Activated T-cell treated with anti-CD3 and anti-CD28 coated beads, Interleukin-2, amount 50 U/mL, for 24 hours (primary cell): ENCODE measurements at places on chromosomes 16 and 17.

DNA sequence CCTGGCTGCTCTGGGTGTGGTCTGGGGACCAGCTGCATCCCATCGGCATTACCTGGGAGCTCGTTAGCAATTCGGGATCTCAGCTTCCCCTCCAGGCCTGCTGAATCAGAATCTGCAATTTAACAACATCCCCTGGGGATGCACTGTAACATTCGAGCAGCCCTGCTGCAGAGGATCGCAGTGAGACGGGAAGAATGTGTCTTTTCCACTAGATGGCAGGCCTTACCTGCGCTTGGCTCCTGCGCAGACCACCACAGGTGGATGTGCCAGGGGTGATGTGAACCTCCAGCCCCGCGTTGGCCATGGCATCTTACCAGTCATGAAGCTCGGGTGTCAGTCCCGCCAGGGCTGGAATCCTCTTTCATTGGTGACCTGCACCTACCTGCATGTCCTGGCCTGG is 209.9 kb downstream of the PRKCB start:
- no peak overlapping the region for H3K4me3 ChIP-seq
- H3K27me3 ChIP-seq = no peaks in the 10 kb centered on the region
- DNase-seq = no peak
- peaks cover 51% of the 10 kb centered on the region for H3K36me3 ChIP-seq

GRCh38 chr16:24478401-24478800 is 61.0 kb upstream of the RBBP6 start:
- H3K4me3 ChIP-seq = no peak overlapping the region
- no peaks in the 10 kb centered on the region for H3K4me1 ChIP-seq
- H3K36me3 ChIP-seq = no peaks in the 10 kb centered on the region

DNA sequence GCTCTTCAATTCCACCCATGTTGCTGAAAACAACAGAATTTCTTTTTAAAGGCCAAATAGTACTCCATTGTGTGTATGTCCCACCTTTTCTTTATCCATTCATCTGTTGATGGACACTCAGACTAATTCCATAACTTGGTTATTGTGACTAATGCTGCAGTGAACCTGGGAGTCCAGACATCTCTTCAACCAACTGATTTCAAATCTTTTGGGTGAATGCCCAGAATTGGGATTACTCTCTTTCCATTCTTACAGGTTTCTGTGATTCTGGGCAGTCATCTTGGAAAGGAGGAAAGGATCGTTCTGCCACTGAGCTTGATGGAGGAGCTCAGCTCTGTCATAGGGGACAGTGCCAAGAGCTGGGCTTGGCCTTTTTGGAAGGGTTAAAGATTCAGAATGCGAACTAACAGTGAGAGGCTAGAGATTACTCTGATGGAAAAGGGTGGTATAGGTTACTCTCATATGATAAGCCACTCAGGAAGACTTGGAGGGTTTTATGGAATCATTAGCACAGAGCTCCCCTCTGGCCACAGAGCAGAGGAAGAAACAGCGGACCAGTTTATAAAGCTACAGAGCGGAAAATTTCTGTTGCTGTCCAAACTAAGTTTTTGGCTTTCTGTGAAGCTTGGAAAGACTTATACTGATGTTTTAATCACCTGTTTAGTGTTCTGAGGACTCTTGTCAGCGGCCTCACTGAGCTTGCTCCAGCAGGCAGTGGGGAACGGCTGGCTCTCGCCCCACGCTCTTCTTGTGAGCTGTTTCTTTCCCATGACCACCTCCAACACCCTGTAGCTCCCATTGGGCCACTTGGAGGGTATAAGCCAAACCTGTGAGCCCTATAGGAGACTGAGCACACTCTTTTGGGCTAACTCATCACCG is 48.3 kb downstream of the HIC1 start:
- peaks cover 31% of the 10 kb centered on the region for H3K36me3 ChIP-seq
- no peak for DNase-seq
- H3K27me3 ChIP-seq = no peaks in the 10 kb centered on the region
- peaks cover 36% of the 10 kb centered on the region for H3K4me1 ChIP-seq

DNA sequence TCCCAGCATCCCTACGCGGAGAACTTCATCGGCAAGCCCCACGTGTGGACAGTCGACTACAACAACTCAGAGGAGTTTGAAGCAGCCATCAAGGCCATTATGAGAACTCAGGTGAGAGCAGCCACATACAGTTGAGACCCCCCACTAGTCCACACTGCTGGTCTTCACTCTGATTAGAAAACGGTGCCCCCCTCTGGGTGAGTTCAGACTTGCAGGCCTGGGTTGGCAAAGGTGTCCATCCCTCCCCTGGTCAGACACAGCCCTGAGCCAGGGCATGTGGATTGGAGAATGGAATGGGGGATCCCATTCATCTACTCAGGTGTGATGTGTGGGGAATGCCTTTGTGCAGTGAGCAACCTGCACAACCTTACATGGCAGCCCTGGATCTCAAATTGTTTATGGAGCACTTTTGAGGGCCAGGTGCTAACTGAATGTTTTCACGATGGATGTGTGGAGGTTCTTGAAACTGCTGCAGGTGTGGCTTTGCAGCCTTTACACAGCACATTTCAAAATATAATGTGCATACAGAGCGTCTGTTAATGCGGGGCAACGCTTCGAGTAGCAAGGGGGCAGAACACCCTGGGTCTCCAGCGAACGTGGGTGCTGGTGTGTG is 72.6 kb downstream of the MGAT5B start:
- no peak for DNase-seq
- no peaks in the 10 kb centered on the region for H3K4me1 ChIP-seq
- no peaks in the 10 kb centered on the region for H3K27me3 ChIP-seq
- H3K4me3 ChIP-seq = no peak overlapping the region
- H3K36me3 ChIP-seq = no peaks in the 10 kb centered on the region

- no peak overlapping the region for H3K4me3 ChIP-seq
- H3K36me3 ChIP-seq = no peaks in the 10 kb centered on the region
- no peak overlapping the region for H3K27ac ChIP-seq
- H3K4me1 ChIP-seq = no peaks in the 10 kb centered on the region
Measured at GRCh38 chr16:65641762-65642289, 520.0 kb upstream of the CDH11 start.

DNA sequence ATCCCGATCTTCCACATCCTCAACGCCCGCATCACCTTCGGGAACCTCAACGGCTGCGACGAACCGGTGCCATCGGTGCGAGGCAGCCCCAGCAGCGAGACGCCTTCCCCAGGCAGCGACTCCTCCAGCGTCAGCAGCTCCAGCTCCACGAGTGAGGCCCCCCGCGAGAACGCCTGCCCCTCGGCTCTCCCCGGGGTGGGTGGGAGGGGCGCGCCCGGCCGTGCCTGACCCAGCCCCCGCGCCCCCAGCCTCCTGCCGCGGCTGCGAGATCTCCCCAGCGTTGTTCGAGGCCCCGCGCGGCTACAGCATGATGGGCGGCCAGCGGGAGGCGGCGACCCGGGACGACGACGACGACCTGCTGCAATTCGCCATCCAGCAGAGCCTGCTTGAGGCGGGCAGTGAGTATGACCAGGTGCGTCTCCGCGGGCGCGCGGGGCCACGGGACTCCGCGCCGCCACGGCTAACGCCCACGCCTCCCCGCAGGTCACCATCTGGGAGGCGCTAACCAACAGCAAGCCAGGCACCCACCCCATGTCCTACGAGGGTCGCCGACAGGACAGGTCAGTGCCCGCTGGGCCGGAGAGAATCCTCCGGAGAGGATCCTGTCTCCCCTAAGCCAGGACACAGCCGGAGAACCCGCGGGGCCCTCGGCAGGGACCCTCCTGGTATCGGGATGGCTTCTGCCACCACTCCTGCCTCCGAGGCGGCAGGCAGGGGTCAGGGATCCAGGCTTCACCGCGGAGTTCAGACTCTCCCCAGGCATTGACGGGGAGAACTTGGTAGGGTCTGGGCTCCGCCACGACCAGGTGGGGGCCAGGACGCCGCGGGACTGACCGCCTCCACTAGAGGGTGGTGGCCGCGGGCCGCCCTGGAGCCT is 10.1 kb downstream of the CORO6 start:
- H3K4me1 ChIP-seq = peaks cover 41% of the 10 kb centered on the region
- H3K36me3 ChIP-seq = peaks cover 16% of the 10 kb centered on the region
- DNase-seq = no peak
- H3K27ac ChIP-seq = no peak overlapping the region
- peaks cover 5% of the 10 kb centered on the region for H3K27me3 ChIP-seq

- H3K4me1 ChIP-seq = peaks cover 76% of the 10 kb centered on the region
- no peak overlapping the region for H3K4me3 ChIP-seq
- peaks cover 95% of the 10 kb centered on the region for H3K36me3 ChIP-seq
- no peaks in the 10 kb centered on the region for H3K27me3 ChIP-seq
Measured at GRCh38 chr17:49795372-49795771, 6.9 kb downstream of the KAT7 start.

DNA sequence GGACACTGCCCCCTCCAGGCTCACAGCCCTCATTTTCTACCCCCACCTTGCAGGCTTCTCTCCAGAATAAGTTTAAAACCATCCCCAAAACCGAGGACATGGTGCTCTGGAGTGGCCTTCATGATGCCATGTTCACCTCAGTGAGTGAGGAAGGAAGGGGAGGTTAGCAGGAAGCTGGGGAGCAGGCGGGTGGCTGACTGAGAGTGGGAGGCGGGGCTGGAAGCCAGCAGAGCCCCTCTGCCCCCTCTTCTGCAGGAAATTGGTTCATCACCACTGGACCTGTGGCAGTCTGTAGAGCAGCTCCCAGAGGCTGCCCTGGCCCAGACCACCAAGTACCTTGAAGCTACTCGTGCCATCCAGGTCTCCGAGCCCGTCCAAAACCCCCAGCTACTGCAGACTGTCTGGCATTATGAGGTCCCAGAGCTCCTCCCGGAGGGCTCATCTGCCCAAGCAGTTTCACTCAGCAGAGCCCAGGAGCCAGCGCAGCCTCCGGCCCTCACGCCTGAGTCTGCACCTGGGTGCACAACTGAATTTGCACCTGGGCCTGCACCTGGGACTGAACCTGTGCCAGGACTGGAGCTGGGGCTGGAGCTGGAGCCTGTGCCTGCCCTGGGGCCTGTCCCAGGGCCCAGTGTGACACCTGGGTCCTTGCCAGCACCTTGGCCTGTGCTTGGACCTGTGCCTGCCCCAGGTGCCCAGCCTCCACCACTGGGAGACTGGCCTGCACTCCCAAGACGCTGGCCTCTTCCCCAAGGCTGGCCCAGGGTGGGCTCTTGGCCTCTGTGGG is 19.0 kb downstream of the C16orf96 start:
- H3K4me1 ChIP-seq = no peaks in the 10 kb centered on the region
- no peaks in the 10 kb centered on the region for H3K36me3 ChIP-seq
- no peak overlapping the region for H3K27ac ChIP-seq
- no peaks in the 10 kb centered on the region for H3K27me3 ChIP-seq
- no peak overlapping the region for H3K4me3 ChIP-seq
- DNase-seq = no peak

- no peak overlapping the region for H3K4me3 ChIP-seq
- H3K27me3 ChIP-seq = peaks cover 27% of the 10 kb centered on the region
- no peaks in the 10 kb centered on the region for H3K4me1 ChIP-seq
- no peak for DNase-seq
Measured at GRCh38 chr17:36901506-36901905, 35.8 kb upstream of the LHX1 start.

DNA sequence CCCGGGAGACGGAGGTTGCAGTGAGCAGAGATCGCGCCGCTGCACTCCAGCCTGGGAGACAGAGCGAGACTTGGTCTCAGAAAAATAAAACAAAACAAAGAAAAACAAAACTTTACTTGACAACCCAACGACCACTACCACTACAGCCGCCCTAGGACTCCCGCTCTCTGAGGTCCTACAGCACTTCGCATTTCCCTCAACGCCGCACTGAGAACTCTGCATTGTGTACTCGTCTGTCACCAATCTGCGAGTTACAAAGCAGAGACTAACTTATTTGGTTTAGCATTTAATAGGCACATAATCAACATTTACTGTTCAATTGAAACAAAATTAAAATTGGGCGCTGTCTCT is 479 bp upstream of the ZNF207 start:
- H3K27me3 ChIP-seq = no peaks in the 10 kb centered on the region
- H3K4me1 ChIP-seq = peaks cover 30% of the 10 kb centered on the region
- H3K4me3 ChIP-seq = peak overlapping the region; percentile 98
- peaks cover 49% of the 10 kb centered on the region for H3K36me3 ChIP-seq
- H3K27ac ChIP-seq = peak overlapping the region; percentile 99
- peak; percentile 46 for DNase-seq

DNA sequence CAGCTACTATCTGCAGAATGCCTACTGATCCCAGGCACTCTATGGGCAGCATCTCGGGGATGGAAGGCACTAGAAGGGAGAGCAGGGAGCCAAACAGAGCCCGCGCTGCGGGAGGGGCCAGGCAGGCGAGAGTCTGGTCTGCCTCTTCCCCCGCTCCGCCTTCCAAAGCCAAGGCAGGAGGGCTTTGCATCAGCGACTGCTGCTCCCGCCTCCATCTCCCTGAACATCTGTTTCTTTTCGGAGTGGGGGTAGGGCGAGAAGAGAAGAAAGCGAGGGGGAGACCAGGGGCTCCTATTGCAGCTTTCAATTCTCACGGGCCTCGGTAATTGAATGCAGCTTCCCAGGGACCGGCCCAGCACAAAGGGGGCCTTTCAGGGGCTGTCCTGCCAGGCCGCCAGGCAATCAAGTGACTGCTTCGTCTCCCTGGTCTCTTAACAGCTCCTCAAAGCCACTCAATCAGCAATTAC is 31.4 kb upstream of the CDC42EP4 start:
- no peaks in the 10 kb centered on the region for H3K36me3 ChIP-seq
- H3K4me3 ChIP-seq = no peak overlapping the region
- no peak overlapping the region for H3K27ac ChIP-seq
- H3K4me1 ChIP-seq = peaks cover 5% of the 10 kb centered on the region
- H3K27me3 ChIP-seq = no peaks in the 10 kb centered on the region

GRCh38 chr17:34201225-34201624 is 53.9 kb upstream of the CCL2 start:
- H3K4me1 ChIP-seq = peaks cover 23% of the 10 kb centered on the region
- H3K27me3 ChIP-seq = peaks cover 66% of the 10 kb centered on the region
- no peak for DNase-seq
- H3K4me3 ChIP-seq = no peak overlapping the region
- peak overlapping the region; percentile 75 for H3K27ac ChIP-seq

DNA sequence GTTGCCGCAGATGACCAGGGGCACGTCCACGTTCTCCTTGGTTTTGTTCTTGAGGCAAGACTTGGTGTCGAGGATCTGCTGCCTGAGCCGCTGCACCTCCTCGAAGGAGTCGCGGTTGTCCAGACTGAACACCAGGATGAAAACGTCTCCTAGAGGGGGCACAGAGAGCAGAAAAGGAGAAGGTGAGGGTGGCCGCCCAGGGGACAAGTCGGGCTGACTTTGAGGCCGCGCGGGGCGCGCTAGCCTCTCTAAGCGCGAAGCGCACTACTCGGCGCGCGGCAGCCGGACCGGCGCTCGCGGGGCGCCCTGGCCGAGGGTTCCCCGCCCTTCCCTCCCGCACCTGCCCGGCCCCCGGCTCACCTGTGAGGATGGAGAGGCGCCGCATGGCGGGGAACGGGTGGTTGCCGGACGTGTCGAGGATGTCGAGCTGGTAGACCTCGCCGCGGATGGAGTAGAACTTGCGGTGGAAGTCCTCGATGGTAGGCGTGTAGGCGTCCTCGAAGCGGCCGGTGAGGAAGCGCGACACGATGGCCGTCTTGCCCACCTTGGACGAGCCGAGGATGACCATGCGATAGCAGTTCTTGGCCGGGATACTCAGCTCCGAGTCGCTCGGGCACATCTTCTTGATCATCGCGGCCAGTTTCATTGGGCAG is 533 bp downstream of the RASD1 start:
- DNase-seq = no peak
- H3K27me3 ChIP-seq = peaks cover 15% of the 10 kb centered on the region
- peak overlapping the region; percentile 56 for H3K4me3 ChIP-seq

- H3K27ac ChIP-seq = no peak overlapping the region
- H3K4me1 ChIP-seq = peaks cover 3% of the 10 kb centered on the region
- H3K27me3 ChIP-seq = peaks cover 3% of the 10 kb centered on the region
- DNase-seq = peak; percentile 12
- H3K4me3 ChIP-seq = no peak overlapping the region
- H3K36me3 ChIP-seq = no peaks in the 10 kb centered on the region
Measured at GRCh38 chr17:79965806-79966205, 69.9 kb downstream of the TBC1D16 start.

GRCh38 chr17:5758651-5759050 is 174.3 kb upstream of the NLRP1 start:
- H3K36me3 ChIP-seq = no peaks in the 10 kb centered on the region
- H3K4me3 ChIP-seq = no peak overlapping the region
- H3K27ac ChIP-seq = no peak overlapping the region
- peaks cover 3% of the 10 kb centered on the region for H3K4me1 ChIP-seq
